ENCODE measurements at places on chromosomes 2 and 18.

DNA sequence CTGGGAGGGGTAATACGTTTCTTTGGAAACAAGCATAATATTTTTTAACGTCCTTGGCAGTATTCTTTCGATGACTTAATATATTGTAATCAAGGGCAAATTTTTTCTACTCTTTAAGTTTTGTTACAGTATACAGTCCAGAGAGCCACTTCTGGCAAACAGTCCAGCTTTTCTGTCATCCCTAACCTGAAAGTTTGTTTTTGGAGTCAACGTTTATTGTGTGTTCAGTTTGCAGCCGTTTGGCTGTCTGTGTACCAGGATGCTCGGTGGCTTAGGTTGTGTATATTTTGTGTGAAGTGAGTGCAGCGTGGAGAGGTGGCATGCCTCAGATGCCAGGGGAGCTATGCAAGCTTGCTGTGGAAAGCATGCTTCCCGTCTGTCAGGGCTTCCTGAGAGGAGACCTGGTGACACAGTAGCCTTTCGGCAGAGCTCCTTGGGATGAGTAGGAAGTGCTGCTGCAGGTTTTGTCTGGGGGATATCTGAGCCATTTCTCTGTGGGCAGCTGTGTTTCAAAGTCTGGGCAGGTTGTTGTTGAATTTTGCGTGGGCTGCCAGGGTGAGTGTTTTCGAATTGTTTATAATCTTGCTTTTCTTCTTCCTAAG lies 14.7 kb downstream of the MAP3K20 start:
- no peak for DNase-seq

- no peak for DNase-seq
Observed at GRCh38 chr2:55361465-55362189, 58.0 kb downstream of the CCDC88A start.

DNA sequence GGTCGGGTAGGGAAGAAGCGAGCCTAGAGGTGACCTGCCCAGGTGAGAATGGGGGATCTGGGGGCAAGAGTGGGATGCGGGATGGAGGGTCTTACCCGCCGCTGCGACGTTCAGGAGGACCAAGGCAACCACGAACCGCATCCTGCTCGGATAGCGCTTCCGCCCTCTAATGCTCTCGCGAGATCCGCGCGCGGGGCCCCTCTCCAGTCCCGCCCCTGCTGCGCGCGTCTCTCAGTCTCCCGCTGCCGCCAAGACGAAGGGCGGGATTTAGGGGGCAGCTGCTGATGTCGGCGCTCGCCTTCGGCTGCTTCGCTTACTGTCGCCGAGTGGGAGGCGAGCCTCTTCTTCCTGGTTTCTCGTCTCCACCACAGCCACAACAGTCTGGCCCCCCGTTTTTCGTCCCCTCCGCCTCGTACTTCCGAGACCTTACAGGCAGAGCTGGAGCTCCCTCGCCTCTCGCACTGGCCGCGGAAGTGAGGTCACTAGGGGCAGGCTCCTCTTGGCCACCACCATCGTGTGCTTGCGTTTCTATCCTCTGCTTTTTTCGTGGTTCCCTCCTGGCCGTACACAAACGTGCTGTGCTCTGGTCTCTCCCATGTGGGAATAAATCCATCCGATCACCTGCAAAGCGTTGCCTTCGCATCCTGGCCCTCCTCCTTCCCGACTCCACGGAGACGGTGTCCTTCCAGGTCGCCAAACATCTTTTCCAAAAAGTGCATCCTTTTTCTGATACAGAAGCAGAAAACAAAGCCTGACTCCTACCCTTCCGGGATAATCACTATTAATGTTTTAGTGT lies at the start of gene TGOLN2:
TGOLN2 (minus strand) TSS at position 168 of the 796 bp plus-strand sequence; CDS start at position 141, 27 bp downstream.
- peak; percentile 94 for DNase-seq

GRCh38 chr2:43238176-43238575 lies 11.8 kb upstream of the ZFP36L2 start:
- DNase-seq, result no peak

- no peak for DNase-seq
Observed at GRCh38 chr2:129799036-129799958, 180.2 kb upstream of the RAB6C start.

DNA sequence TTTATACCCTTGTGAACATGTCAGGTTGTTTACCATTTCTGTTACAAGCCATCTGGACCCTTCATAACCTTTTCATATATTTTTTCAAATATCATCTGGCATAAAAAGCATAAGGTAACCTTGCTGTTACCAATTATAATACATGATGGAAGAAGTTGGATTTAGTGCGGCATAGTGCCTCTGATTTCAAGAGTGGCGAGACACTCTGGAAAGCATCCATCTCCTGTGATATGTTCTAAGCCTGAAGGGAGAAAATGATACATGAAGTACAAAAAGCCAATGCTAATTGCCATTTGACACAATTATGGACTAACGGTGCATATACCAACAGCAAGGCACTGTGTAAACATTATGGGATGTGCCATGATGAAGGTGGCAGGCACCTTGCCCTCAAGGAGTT lies 75.1 kb downstream of the DCC start:
- no peak for DNase-seq

- no peak for DNase-seq
Observed at GRCh38 chr18:11497585-11497984, 111.8 kb upstream of the SLC35G4 start.

DNA sequence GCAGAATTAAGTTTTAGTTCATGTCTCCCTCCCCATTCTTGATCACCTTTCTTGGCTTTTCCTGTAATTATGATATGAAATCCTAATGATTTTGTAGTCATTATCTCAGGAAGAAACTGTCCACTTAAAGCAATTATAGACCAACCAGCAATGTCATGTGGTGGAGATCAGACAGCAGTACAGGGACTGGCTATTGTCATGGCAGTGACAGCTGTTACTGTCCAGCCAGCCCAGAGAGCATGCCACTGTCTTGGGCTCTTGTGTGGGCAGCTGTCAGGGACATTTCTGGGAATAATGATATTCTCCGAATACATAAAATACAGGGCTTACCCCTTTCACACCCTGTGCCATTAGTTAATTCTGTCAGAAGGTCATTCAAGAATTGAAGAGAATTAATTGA lies 355.3 kb upstream of the RAB12 start:
- no peak for DNase-seq

DNA sequence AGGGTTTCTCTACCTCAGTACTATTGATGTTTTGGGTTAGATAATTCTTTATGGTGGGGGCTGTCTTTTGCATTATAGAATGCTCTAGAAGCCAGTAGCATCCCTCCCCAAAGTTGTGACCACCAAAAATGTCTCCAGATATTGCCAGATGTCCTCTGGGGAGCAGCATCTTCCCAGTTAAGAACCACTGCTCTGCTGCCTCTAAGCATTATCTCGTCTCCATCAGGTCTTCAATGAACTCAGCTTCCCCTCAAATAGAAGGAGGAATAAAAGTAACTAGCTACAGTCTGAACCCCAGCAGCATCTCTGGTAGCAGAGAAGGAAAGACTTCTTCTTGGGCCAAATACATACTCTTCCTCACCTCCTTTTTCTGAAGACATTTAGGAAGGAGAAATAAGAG lies 244.1 kb downstream of the AGPS start:
- DNase-seq, result no peak

- DNase-seq, result no peak
Observed at GRCh38 chr18:25561918-25562317, 210.0 kb upstream of the ZNF521 start.

DNA sequence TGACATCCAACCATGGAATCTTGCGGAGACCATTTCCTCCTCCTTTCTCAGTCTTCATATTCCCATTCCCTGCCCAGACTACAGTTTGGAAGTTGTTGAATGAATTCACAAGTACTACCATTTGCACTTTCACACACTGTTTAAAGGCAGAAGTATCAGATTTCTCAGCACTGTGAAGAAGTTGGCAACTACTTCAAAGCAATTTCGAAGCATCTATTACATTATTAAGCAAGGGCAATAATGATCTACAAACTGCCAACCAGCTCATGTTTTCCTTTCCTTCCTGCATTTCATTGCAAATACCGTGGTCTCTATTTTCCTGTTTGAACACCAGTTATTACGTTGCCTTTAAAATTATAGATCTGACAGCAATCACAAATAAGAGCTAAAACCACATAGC lies 105.5 kb downstream of the IRS1 start:
- no peak for DNase-seq

- DNase-seq, result no peak
Observed at GRCh38 chr2:133204421-133204820, 363.8 kb downstream of the NCKAP5 start.

- DNase-seq, result no peak
Observed at GRCh38 chr18:59197636-59198035, 22.3 kb upstream of the GRP start.

DNA sequence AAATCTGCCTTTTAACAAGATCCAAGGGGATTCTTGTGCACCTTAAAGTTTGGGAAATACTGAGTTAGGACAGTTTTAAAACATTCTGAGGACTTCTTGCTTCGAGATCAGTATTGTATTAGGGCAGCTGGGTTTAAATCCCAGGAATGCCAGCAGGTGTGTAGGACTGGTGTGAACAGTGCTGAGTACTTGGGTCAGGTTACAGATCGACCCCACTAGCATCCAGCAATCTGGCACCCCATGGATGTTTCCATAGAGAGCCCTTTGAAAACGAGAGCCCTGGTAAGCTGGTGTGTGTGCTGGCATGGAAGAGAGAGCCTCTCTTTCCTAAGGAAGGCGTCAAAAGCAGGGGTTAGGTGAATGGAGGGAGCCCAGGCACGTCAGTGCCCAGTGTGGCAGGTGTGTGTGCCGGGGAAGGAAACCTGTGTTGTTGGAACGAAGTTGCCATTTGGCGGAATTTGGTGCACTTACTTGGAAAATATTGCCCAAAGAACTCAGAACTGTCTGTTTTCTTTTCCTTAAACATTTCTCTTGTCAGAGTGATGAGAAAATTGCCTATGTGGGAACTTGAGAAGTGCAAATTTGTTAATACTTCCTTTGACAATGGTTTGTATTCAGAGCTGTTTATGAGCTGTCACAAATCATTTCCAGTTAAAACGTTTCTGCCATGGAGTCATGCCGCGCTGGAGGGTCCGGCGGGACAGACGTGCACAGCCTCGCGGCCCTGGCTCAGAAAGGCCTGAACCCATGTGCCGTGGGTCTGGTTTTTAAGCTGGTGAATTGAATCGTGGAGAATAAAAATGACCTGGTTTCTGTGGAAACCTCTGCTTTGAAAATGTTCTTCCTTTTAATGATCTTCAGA lies 38.1 kb downstream of the LDLRAD4 start:
- DNase-seq, result no peak

DNA sequence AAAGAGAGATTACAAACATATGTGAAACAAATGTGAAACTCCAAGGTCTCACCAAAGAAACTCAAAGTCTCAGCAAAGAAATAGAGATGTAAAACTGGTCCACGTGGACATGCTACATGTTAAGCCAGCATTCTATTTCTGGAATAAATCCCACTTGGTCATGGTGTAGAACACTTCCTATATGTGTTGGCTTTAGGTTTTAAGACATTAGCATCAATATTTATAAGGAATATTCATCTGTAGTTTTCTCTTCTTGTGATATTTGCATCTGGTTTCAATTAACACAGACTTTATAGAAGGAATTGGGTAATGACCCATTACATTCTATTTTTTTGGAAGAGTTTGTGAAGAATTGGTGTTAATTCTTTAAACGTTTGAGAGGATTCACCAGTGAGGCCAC lies 133.1 kb downstream of the COPS8 start:
- no peak for DNase-seq

- no peak for DNase-seq
Observed at GRCh38 chr2:174561283-174561971, 36.2 kb downstream of the WIPF1 start.

DNA sequence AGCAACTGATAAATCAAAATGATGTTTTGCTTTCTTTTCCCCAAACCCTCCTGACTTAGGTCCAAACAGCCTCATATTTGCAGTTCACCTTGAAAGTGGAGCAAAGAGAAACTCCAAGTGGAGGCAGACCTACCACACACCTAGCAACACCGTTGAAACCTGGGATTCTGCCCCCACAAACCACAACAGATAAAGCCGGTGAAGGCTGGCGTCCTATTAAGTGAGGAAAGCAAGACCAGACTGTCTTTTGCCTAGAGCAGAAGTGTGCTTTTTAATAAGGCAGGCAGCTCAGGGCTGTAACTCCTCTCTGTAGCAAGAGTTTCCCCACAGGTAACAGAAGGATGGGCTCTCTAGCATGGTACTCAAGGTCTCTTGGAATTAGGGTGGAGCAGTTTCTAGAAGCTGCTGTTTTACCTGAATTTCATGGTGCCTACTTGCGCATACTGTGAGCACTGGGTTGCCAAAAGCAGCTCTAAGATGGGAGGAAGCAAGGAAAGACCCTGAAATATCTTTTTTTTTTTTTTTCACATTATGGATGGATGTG lies 336.9 kb downstream of the BCL11A start:
- no peak for DNase-seq

GRCh38 chr2:216189410-216189809 lies 80.3 kb downstream of the XRCC5 start:
- no peak for DNase-seq

GRCh38 chr2:141967980-141968379 lies 162.8 kb downstream of the LRP1B start:
- no peak for DNase-seq

DNA sequence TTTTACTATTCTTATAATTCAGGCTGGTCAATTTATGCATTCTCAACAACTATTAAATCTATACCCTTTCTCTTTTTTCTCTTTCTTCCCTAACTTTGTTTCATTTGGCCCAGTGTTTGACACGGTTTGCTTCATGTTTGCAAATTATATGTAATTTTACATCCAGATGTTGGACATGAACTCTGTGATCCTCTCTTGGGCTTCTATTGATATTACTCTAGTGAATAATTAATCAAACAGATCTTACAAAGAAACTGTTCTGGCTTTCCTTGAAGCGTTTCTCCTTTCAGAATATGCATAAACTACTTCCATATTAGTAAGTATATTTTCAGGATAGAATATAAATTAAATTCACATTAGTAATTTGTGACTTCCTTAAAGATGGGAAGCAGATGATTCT lies 225.1 kb upstream of the TMEFF2 start:
- no peak for DNase-seq

GRCh38 chr2:188207554-188207953 lies 84.1 kb upstream of the GULP1 start:
- DNase-seq, result no peak

DNA sequence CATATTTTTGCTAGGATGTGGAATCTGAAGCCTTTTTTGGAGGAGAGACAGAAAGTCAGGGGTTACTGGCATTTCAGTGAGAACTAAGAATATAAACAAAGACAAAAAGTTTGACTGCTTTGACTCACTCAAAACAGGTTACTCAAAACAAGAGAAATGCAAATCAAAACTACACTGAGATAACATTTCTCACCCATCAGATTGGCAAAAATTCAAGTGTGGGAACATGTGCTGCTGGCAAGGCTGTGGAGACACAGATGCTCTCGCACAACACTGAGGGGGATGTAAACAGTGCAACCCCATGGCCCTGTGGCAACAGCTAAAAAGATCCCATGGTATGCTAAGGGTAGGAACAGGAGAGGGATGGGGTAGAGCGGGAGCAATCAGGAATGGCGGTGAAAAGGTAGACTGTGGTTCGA lies 86.6 kb downstream of the DTNB start:
- no peak for DNase-seq

DNA sequence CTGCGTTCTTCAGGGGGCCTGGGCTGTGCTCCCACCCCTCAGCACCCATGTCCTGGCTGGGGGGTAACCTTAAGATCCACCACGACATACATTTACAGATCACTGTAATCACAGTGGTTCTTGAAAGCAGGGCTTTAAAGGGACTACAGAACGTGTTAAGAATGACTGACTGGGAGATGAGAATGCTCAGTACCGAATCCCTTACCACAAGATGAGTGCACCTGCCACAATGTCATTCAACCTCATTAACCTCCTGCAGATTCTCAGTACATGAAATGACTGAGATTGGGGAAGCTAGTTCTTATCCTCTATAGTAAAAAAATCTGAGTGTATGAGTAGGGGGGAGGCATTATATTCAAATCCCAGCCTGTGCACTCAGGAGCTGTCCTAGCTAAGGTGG lies 10.5 kb upstream of the PIEZO2 start:
- DNase-seq, result no peak

GRCh38 chr18:61093965-61094364 lies 239.3 kb upstream of the CDH20 start:
- DNase-seq, result no peak

Data from Caco-2 (cell line).